Fibroblast of skin of left quadriceps (primary cell): ENCODE measurements at places on chromosomes 2 and 18.

GRCh38 chr2:23390152-23390551, 5.2 kb downstream of the KLHL29 start:
- DNase-seq, result no peak

GRCh38 chr18:43080671-43081070, 34.8 kb downstream of the RIT2 start:
- no peak for DNase-seq

DNA sequence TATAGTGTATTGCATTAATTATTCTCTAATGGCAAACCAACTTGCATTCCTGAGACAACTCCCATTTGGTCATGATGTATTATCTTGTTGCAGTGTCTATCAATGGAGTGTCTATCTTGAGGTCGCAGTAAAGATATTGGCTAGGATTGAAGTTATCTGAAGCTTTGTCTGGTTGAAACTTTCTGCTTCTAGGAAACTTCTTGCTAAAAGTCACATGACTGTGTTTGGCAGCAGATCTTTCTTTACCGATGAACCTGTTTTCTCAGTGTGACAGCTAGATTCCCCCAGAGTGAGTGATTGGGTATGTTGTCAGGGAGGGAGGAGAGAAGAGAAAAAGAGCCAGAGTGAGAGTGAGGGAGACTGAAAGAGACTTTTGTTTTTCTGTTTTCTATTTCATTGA, 119.6 kb downstream of the QPCT start:
- DNase-seq, result no peak

GRCh38 chr2:172094294-172095145, 8.2 kb downstream of the DLX2 start:
- DNase-seq, result no peak

DNA sequence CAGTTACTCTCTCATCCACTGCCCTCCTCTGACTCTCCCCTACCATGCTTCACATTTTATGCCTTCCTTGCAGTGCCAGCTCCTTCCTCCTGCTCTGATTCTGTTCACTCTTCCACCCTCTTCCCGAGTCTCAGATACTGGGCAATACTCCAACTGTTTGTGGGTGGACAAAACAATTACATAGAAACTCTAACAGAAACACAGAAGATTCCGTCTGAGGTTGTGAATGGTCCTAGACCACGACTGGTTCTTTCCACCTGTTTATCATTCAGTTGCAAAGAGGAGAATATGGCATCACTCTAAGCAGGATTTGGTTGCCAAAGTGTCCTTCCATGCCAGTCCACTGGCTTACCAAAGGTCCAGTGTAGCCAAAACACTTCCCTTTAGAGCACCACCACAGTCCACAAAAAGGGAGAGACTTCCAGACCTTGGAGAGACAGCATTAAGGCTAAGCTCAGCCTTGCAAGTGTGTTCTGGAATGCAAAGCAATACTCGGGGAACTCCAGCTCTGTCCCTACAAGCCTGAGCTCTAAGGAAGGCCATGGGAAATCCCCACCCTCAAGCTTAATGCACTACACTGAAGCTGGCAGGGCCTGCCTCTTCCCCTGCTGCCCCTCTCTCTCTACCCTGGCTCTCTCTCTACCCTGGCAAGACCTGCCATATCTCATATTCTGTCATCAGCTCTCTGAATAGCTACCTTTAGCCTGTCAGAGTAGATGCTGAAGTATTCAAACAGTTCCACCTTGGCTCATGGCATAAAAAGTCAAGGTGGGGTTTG, 33.6 kb upstream of the RND3 start:
- no peak for DNase-seq

- no peak for DNase-seq
Measured at GRCh38 chr2:240296104-240296406, 139.4 kb upstream of the GPC1 start.

GRCh38 chr18:51169731-51170130, 27.8 kb downstream of the MEX3C start:
- DNase-seq, result no peak

- no peak for DNase-seq
Measured at GRCh38 chr2:121002597-121002996, 266.9 kb downstream of the GLI2 start.

DNA sequence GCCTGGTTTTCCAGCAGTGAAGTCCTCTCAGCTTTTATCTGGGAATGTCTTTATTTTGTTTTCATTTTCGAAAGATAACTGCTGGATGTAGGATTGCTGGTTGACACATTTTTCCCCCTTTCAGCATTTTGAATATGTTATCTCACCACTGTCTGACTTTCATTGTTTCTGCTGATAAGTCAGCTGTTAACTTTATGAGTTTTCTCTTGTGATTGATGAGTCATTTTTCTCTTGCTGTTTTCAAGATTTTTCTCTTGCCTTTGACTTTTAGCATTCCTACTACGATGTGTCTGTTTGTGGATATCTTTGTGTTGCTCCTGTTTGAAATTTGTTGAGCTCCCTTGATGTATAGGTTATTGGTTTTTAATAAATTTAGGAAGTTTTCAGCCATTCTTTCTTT, 85.5 kb downstream of the AGPS start:
- DNase-seq, result no peak

- peak; percentile 63 for DNase-seq
Measured at GRCh38 chr2:67516899-67517530, 119.9 kb downstream of the ETAA1 start.

- no peak for DNase-seq
Measured at GRCh38 chr2:205776139-205776538, 93.8 kb downstream of the NRP2 start.

GRCh38 chr2:1480671-1481076, 67.4 kb downstream of the TPO start:
- no peak for DNase-seq

DNA sequence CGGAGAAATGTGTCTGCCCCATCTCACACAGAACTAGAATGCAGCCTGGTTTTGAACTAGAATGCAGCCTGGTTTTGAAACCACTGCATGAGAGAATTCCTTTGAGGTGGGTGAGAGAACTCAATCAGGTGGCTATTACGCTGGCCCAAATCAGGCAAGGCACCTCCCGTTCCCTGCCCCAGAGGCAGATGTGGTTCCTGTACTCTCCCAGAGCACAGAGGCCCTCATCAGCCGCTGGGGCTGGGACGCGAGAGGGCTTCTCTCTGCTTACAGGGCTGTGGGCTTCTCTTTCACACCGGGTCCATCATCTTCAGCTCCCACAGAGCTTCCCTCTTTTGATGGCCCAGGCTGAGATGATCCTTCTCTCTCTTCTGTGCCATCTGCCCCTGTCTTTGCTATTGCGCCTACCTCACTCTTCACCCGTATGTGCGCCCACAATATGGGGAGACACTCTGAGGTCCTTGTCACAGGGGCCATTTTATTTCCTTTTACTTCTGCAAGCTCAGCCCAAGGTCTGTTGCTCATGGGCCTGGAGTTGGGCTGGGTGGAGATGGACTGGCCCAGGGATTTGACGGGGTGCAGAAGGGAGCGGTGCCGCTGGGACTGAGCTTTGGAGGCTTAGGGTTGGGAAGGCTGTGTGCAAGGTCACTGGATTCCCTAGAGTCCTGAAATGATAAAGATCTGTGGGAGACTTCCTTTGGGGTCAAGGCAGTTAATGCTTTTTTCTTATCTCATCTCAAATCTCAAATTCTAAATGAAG, 84.4 kb upstream of the HS6ST1 start:
- DNase-seq, result no peak

DNA sequence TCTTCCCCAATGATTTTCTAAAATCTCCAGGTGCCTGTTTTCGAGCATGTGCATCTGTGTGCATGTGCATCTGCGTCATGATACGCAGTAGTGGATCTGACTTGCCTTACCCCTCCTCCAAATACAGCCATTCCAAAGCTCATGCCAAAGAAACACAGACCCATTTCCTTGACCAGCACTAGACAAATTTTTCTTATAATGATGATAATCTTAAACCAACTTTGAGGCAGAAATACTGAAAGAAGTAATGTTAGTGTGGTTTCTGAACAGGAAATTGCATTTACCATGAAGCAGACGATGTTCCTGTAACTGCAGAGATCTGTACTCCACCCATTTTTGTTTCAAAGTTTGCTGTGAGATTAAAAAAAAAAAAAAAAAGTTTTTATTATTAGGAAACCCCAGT, 25.6 kb downstream of the CYTIP start:
- DNase-seq, result no peak

DNA sequence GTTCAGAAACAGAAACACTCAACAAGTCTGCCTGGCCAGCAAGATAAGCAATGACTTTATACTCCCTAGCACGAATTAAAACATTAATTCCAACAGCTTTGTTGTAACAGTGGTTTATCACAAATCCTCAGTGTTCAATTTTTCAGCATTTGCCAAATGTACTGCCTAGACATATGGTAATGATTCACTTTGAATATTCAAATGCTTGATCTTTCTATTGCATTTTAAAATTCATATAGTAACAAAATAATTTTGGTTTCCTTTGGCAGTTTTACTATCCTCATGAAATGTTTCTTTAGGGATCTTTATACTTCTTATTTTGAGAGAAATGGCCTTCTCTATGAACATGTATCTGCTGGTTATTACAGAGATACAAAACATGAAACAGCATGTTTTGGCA, 851.8 kb upstream of the NXPH2 start:
- DNase-seq, result no peak

DNA sequence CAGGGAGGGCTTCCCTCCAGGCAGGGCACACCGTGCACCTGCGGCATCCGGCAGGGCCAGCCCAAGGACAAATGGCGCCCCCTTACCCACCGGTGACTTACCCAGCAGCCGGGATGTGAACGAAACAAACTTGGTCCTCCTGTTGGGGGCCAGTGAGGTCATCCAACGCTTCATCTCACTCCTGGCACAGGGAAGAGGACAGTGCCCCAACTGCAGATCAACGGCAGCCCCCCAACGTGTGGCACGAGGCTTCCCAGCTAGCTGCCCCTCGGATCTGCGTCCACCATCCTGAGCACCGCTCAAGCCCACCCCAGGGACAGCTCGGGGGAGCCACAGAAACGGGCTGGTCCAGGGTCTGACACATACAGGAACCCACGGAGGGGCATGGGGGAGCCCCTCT, 12.0 kb downstream of the SNORC start:
- no peak for DNase-seq

DNA sequence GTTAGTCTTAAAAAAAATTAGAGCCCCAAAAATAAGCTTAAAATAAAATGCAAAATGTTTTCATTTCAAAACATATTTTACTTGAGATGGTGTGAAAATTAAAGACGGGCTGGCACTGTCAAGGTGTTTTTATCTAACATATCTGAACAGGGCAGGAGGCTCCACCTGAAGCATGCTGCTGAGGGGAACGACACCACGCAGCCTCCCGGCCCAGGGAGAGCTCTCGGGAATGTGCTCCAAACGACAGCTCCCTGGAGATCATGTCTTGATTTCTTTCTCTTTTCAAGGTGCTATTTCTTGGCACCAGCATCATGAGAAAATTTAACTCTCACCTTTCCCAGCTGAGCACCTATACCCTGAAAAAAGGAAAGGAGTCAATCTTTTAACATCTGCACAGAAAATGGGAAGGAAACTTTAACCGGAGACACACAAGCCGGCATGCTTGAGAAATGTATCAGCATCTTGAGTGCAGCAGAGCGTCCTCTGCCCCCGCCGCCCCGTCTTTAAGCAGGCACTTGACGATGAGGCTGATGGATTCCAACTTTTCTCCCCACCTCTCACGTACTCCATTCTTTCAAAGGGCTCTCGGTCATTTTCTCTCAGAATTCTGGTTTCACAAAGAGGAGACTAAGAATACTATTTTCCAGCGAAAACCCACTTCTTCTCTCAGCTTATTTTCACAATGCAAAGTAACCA, 56.6 kb downstream of the EIPR1 start:
- no peak for DNase-seq

DNA sequence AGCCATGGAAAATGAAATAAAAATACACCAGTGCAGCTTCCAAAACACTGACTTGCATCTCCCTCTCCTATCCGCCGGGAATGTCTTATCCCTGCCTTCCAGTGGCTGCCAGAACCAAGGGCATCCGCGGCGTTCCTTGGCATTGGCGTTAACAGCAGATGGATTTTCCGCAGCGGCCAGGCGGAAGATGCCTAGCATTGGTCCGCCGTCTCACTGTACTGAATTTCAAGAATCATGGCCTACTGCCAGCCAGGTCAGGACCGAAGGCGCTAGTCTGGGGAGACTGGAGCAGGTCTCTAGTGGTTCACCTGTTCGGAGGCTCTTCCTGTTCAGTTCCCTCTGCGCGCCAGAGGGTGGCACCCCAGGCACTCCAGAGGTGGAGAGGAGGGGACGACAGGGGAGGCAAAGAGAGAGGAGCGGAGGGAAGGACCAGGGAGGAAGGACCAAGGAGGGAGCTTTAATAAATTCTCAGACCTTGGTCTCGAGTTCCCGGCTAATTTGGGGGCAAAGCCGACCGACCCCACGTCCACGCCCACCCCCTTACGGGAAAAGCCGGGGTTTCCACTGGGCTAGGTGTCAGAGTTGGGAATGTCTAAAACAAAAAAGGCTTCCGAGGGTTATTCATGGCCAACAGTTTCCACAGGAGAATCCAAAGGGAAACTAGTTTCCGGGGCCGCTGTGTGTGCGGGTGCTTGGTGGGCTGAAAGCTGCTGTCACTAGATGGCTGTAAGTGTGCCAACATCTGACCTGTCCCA, 3.7 kb upstream of the BCL2L11 start:
- no peak for DNase-seq

DNA sequence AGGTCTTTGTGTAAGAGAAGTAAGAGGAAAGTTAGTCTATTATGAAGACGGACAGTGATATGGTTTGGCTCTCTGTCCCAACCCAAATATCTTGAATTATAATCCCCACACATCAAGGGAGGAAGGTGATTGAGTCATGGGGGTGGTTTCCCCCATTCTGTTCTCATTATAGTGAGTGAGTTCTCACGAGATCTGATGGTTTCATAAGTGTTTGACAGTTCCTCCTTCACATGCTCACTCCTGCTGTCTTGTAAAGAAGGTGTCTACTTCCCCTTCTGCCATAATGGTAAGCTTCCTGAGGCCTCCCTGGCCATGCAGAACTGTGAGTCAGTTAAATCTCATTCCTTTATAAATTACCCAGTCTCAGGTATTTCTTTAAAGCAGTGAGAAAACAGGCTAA, 67.6 kb downstream of the NEURL3 start:
- no peak for DNase-seq

- no peak for DNase-seq
Measured at GRCh38 chr2:29983308-29983707, 61.9 kb upstream of the ALK start.
